Stimulated activated CD4-positive, alpha-beta T cell treated with anti-CD3 and anti-CD28 coated beads, TNF-alpha, amount 100 ng/mL, for 4 hours (primary cell): ENCODE measurements at places on chromosomes 4 and X.

GRCh38 chr4:104549736-104550135 lies 55.0 kb upstream of the CXXC4 start:
- DNase-seq = no peak

GRCh38 chr4:76188149-76188548 lies 25.5 kb downstream of the SCARB2 start:
- DNase-seq = no peak

DNA sequence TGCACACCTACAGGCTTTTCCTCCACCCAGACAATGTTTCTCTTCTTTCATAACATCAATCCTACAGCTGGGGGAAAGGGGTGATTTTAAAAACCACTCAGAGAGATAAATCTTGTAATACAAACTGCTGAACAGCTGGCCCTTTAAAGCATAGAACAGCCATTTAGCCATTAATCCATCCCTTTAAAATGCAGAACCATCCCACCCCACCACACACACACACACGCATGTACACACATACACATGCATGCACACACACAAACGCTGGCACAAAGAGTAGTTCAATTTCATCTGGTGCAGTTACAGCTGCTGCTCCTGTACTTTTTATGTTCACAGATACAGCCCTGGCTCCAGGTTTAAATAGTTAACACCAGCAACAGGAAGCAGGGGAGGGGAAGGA lies 426.1 kb downstream of the MID1IP1 start:
- no peak for DNase-seq

- DNase-seq = no peak
Measured at GRCh38 chrX:150547375-150548115, 20.9 kb upstream of the MTM1 start.

DNA sequence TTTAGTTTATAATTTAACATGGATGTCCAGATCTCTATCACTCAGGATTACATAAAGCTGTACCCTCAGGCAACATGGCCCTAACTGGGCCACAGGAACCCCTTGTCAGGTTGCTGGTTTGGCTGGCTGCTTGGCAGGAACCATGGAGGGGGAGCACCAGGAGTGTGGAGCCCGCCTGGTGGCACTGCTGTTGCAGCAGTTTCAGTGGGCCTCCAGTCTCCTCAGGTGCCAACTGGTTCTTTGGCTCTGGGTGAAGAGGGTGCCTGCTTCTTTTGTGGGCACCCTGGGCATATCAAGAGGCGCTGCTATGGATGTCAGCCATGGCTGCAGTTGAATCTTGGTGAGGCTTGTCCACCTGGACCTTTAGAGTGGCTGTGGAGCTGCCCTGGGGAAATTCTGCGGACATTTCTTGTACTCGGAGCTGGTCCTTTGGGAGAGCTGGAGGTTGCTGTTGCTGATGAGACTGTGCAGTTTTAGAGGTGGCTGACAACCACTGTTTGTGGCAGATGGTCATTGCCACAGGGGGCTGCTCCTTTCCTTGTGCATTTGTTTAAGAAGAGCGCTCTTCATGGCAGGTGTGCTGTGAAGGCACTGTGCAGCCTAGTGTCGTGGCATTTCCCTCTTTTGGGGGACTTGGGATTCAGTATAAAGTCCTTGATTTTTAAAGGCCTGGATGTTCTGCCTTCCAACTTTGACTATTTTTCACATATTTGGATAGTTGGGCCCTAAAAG lies 10.3 kb upstream of the SMIM14 start:
- DNase-seq = no peak

DNA sequence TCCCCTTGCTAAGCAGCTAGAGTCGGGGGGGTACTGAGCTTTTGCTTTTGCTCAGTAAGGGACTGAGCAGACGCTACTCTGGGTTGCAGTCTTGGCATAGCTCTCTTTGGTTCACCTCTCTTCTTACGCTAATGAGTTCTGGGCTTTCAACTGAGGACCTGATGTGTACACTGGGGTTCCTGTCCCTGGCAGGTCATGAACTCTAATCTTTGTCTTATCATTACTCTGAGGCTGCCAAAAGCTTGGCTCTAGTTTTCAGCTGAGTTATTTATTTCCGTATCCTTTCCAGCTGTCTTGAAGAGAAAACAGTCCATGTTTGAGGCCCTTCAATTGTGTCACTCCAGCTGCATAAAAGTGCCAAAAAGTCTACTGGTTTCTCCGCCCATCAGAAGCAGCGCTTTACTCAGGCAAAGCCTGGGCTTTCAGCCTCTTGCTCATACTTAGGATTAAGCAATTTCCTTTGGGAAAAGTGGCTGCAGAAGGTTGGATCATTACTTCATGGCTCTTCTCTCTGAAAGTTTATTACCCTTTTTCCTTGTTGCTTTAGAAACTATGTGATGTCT lies 121.0 kb upstream of the STOX2 start:
- DNase-seq = no peak

- DNase-seq = no peak
Measured at GRCh38 chrX:45807572-45808425, 607.1 kb upstream of the DIPK2B start.

- no peak for DNase-seq
Measured at GRCh38 chr4:124167602-124168001, 544.9 kb downstream of the ANKRD50 start.

- DNase-seq = no peak
Measured at GRCh38 chr4:168183717-168184571, 91.6 kb downstream of the ANXA10 start.

DNA sequence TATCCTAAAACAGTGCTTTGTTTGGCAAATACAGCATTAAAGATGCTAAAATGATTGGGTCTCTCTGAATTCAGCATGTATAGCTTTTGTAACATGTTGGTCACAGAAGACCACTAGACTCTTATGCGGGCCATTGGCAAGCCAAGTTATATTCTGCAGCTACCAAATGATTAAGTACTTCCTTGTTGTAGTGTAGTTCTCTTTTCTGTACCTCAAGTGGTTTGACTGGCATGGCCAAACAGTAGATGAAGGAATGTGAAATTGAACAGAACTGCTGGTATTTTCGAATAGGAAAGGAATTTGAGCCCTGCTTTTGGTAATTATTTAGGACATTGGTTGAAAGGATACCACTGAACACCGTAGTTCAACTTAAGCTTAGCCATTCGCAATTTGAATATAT lies 193.9 kb upstream of the GPC4 start:
- DNase-seq = no peak

- DNase-seq = no peak
Measured at GRCh38 chr4:57190601-57191481, 80.7 kb upstream of the IGFBP7 start.
